ENCODE measurements at places on chromosomes 1 and 21.
A peak's percentile ranks its signal among the peaks of the same experiment; 100 is the strongest.

DNA sequence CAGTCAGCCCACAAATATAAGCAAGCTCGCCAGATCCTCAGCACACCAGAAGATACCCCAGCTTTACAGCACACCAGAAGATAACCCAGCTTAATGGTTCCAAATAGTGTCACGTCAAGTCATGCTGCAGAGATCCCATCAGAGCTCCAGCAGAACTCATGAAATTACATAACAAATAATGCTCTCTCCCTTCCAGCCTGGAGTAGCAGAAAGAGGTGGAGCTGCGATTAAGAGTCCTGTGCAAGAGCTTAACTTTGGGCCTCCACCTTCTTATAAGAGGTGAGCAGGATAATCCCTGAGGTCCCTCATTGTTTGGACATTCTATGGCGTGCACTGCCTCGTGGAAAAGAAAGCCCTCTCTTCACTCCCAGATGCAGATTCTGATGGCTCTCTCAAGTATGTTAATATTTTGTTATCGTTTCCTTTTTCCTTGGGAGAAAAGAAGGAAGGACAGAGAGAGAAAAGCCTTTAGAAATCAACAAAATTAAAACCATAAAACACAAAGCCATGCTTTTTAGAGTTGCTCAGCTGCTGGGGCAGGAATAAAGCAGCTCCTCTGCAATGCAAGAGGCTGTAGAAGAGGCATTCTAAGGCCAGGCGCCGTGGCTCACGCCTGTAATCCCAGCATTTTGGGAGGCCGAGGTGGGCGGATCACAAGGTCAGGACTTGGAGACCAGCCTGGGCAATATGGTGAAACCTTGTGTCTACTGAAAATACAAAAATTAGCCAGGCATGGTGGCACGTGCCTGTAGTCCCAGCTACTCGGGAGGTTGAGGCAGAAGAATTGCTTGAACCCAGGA lies 59.1 kb downstream of the GLUL start:
- DNase-seq, result no peak

GRCh38 chr1:46168477-46168876 lies 6.4 kb upstream of the TSPAN1 start:
- no peak for DNase-seq

DNA sequence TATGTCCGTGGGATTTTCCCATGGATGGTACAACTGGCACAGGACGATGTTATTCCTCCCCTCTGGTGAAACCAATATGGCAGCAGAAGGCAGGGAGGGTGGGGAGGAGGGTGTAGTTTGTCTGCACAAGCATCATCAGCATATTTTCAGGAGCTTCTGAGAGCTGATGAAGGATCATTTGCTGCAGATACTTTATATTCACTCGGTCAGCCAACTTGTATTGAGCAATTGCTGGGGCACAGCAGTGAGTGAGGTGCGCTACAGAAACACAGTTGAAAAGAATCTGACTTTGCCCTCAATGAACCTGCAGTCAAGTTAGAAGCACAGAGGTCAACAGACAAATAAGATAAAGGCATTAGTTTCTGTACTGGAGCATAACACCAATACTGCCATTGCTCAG lies 13.0 kb downstream of the PKP1 start:
- no peak for DNase-seq

DNA sequence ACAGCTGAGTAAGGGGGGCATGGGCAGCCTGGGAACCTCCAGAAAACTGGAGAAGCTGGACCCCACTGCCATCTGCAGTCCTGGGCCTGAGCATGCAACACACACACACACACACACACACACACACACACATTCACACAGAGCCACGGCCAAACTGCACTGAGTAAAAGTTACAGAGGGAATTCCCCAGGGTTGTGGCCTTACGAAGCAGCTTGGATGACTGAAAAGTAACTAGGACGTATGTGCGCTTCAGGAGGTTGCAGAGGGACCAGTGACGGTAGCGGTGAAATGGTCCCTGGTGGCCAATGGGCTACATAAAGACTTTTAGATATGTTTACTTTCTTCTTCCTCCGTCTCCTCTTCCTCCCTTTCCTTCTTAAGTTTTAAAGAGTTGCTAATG lies 232.5 kb upstream of the TMEM51 start:
- no peak for DNase-seq

- DNase-seq, result no peak
Measured at GRCh38 chr1:208527156-208527555, 283.0 kb upstream of the PLXNA2 start.

DNA sequence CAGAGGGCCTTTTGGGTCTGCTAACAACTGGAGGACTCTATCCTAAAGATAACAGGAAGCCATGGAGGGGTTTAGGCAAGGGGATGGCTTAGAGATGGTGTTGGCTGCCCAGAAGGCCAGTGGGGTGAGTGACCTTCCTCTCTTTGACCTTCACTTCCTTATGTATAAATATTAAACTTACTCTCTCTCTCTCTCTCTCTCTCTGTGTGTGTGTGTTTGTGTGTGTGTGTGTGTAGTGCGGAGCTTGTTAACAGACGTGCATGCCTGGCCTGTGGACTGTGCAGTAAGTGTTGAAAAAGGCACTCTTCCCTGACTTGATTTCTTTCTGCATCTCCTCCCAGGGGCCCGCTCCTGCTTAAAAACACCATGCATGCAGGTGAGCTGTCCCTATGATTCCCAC lies 10.0 kb downstream of the MROH7 start:
- DNase-seq, result peak; percentile 6

DNA sequence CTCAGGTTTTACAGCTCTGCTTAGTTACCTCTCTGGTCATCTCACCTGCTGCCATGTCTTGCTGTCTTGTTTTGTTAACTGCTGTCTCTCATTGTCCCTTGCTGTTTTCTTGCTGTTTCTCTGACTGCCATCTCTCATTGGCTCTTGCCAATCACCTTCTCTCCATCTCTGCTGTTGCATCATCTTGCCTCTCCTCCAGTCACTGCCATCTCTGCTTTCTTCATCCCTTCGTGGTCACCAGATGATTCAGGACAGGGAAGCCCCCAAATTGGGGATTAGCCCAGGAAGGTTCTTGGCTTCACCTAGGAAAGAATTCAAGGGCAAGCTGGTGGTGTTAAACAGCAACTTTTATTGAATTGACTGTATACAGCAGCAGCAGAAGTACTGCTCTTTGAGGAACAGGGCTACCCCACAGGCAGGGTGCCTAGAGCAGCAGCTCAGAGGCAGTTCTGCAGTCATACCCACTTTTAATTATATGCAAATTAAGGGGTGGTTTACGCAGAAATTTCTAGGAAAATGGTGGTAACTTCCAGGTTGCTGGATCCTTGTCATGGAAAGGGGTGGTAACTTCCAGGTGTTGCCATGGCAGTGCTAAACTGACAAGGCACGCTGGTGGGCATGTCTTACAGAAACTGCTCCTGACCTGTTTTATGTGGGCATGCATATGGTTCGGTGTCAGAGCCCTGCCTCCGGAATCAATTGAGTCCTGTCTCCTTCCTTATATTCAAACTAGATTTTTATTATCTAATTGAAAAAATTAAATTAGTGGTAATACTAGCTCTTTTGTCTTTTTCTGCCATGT lies 33.4 kb downstream of the SUCO start:
- no peak for DNase-seq

DNA sequence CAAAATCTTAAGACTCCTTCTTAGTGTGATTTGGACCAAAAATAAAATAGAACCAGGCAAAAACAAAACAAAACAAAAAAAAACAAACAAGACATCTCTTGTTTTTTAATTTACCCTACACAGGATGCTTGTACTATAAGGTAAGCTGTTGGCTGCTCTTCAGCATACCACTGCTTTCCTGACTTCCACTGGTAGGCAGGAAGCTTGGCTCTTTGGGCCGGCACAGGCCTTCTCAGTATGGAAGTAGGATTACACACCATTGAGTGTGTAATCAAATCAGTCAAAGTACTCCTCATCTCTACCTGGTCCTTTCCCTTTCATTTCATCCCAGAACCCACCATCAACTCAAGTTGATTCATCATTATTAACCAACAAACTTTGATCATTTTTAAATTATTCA lies 61.9 kb upstream of the RGS1 start:
- no peak for DNase-seq

- no peak for DNase-seq
Measured at GRCh38 chr1:70033266-70033873, 172.0 kb downstream of the LRRC40 start.

DNA sequence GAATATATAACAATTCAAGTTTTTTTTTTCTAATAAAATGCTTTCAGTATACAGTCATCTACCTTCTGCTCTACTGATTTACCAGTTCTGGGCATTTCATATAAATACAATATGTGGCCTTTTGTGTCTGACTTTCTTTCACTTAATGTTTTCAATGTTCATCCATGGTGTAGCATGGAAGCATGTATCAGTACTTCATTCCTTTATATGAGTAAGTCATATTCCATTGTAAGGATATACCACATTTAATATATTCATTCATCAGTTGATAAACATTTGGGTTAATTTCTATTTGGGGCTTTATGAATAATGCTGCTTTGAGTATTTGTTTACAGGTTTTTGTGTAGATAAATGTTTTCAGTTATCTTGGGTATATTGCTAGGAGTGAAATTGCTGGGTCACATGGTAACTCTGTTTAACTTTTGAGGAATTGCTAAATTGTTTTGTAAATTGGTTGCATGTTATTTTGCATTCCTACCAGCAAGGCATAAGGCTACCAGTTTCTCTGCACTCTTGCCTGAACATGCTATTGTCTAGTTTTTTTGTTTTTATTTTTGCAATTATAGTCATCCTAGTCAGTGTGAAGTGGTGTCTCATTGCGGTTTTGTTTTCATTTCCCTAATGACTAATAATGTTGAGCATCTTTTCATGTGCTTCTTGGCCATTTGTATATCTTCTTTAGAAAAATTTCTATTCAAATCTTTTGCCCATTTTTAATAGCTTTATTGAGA lies 206.1 kb downstream of the TM2D1 start:
- no peak for DNase-seq

DNA sequence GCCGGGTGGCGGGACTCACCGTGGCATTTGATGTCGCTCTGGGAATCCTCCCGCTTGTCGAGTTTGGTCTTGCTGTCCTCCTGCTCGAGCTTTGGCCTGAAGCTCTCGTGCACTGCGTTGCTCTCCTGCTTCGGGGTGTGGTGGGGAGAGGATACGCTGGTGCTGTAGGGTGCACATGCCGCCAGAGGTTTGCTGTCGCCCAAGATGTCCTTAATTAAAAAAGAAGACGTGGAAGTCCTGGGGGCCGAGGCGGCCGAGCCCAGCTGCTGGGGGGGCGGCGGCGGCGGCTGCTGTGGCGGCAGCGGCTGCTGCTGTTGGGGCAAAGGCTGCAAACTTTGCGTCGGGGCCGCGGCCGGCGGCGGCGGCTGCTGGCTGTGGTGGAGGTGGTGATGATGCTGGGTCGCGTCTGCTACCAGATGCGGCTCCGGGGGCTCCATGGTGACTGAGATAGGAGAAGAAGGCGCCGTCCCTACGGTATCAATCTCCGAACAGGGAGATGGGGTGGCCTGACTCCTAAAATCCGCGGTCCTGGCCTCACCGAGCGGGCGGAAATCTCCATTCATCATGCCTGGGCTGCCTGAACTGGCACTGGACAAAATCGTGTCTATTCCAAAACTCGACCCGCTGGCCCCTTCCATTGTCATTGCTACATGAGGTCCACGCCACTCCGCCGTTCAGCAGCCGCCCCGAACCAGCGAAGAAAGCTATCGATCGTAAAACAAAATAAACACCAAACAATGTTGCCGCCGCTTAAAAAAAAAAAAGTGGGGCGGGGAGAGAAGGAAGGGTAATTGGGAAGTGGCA lies at the start of gene BARHL2:
BARHL2 (minus strand) TSS at position 751 of the 804 bp plus-strand sequence; CDS start at position 644, 107 bp downstream.
- no peak for DNase-seq

DNA sequence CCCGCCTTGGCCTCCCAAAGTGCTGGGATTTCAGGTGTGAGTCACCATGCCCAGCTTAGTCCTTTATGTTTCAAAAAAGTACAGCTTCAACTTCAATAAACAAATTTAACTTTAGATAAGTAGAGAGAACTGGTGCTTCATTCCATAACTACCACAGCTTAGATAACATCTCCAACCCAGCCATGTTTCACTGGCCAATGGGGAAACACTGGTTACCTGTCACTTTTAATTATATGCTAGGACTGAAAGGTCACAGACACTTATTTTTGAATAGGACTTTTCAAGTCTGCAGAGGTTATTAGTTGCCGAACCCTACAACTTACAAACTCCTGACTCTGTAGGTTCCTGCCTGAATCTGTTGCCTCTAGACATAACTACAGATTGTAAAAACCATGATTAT lies 56.5 kb upstream of the ST6GALNAC3 start:
- no peak for DNase-seq

GRCh38 chr1:19073311-19074186 lies 117.1 kb upstream of the IFFO2 start:
- DNase-seq, result no peak

- DNase-seq, result no peak
Measured at GRCh38 chr1:212121779-212122178, 86.2 kb downstream of the DTL start.

GRCh38 chr1:24317956-24318614 lies 1.1 kb upstream of the GRHL3 start:
- DNase-seq, result no peak

GRCh38 chr1:206785182-206785765 lies 13.0 kb upstream of the IL10 start:
- peak; percentile 49 for DNase-seq

DNA sequence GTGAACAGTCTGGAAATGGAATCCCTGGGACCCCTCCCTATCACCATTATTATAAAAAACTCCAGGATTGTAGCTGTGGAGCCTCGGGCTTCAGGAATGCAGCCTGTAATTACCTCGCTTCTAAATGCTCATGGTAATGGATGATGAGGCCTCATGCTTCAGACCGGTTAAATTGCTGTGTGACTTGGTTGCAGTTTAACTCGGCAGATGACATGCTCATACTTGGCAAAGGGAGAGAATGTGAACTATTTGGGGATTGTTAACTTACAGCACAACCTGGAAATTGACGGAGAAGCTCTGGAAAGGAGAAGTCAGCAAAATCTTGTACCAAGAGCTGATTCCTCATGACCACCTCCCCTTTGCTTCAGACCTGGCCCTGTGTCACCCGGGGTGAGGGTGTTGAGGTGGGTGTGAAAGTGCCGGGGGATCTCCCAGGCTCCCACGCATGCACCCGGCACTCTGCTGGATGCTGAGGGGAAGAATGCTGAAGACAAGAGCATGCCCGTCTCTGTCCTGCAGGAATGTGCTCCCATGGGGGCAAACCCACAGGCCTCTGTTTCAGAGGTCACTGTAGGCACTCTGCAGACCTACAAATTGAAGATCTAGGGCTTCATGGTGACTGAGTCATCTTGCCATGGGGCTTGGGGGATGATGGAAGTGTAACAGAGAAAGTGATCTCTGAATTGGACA lies 364.8 kb downstream of the RPS6KC1 start:
- no peak for DNase-seq

- no peak for DNase-seq
Measured at GRCh38 chr1:178048426-178048825, 45.5 kb upstream of the RASAL2 start.

DNA sequence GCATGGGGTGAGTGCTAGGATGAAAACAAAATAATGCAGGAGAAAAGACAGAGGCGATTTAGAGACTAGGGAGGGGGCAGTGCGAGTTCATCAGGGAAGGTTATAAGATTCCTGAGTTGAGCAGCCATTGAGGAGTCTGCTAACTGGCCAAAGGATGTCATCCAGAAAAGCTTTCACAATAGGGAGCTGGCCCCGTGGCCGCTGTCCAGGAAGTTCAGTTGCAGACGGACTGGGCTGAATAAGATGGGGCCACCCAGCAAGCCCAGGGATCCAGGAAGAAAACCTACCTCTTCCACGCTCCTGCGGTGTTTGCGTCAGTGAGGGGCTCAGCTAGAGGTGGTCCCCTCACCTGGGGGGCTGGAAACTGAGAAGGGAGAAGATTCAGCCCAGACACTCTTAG lies 4.0 kb upstream of the PKP1 start:
- DNase-seq, result no peak

- DNase-seq, result no peak
Measured at GRCh38 chr1:226176870-226177269, 9.7 kb downstream of the ACBD3 start.

- DNase-seq, result no peak
Measured at GRCh38 chr1:5691795-5692509, 300.3 kb downstream of the NPHP4 start.
